Activated T-helper 2 cell treated with anti-CD3 and anti-CD28 coated beads, Interferon-gamma antibody, Interleukin-2, Interleukin-4, amounts not matched to agents 10 μg/mL and 5 μg/mL and 100 μg/mL, durations not matched to agents 14 hours and 24 hours and 36 hours (primary cell): ENCODE measurements at places on chromosomes 5 and 9.

DNA sequence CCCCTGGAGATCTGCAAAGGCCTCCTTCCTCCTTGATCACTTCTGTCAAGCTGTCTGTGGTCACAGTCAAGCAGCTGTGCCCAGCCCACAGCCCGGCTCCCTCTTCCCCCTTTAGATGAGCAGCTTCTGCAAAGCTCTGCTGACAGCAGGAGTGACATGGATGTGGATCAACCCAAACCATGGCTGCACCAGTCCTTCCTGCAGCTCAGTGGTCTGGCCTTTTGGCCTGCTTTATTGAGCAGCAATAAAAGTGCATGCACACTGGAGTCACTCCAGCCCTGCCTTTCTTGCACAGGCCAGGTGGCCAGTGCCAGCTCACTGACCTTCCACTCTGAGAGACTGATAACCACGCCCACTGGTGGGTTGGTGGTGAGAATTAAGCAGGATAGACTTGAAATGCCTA lies 91.3 kb upstream of the OTULINL start:
- no peak for DNase-seq

- DNase-seq = no peak
These were observed 44.1 kb upstream of the IL17B start for GRCh38 chr5:149423049-149423793.

GRCh38 chr5:1540166-1540565 lies 16.4 kb upstream of the LPCAT1 start:
- DNase-seq = no peak

DNA sequence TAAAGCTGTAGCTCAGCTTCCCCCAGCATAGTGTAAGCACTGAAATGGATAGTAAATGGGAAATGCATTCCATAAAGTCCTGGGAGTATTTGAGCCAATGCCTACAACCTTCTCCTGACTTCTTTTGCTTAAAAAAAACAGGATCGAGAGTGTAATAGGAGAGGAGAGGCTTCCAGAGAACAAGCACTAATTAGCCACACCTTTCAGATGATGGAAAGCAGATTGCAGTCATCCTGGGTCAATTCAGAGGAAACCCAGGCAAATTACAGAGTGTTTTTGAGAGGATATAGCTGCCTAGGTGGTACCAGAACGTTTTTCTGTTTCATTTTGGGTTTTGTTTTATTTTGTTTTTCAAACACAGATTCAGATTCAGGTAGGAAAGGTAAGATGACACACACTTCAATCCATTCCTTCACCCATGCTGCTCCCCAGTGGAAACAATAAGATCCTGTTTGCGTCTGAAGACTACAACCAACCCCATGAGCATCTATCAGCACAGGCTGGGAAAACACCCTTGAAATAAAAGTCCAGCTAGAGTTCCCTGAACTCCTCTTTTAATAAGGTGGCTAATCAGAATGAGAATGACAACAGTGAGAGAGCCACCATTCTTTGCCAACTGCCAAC lies 95.6 kb downstream of the RFK start:
- no peak for DNase-seq

GRCh38 chr5:36536616-36537005 lies 69.8 kb upstream of the SLC1A3 start:
- DNase-seq = no peak

GRCh38 chr5:6081727-6082210 lies 296.6 kb downstream of the MED10 start:
- no peak for DNase-seq

DNA sequence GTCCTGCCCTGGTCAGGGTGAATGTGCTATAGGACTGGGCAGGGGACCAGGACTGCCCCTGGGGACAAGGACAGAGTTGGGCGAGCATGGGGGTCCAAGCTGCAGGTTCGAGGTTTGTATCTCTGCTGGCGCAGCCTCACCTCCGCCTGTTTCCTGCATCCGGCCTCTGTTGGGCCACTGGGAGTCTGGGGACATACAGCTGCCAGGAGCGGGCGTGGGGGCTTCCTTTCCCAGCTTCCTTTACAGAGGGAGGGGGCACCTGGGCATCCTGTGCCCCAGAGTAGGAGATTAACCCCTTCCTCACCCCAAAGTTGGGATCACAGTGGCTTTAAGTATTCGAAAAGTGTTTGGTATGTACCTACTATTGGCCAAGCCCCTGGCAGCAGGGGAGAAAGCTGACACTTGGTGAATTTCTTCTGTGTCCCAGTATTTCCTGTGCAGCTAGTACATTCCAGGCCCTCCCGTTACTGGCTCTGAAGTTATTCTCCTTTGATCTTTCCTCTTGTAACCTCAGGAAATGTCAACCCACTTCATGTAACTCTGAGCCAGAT lies 19.0 kb downstream of the OLFML2A start:
- DNase-seq = no peak

GRCh38 chr5:110809006-110809405 lies 70.2 kb downstream of the SLC25A46 start:
- no peak for DNase-seq

GRCh38 chr5:76888733-76889300 lies 39.0 kb downstream of the S100Z start:
- DNase-seq = no peak

- no peak for DNase-seq
These were observed 190.4 kb upstream of the IER5L start for GRCh38 chr9:129368444-129368978.

DNA sequence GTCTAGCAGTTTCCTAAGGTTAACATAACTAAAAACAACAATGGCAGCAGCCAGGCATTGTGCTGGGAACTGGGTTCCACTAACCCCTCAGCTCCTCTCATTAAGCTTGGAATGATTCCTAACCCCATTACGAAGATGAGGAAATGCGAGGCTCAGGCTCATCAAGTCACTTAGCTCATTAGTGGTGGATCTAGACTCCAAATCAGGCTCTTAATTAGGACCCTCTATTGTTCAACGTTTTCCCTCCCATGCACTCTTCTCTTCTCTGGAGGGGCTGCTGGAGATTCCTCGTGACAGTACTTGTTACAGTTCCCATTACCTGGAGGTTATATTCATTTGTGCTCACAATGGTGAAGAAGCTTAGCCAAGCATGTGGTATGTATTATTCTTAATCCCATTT lies 6.5 kb downstream of the TAS2R1 start:
- no peak for DNase-seq

DNA sequence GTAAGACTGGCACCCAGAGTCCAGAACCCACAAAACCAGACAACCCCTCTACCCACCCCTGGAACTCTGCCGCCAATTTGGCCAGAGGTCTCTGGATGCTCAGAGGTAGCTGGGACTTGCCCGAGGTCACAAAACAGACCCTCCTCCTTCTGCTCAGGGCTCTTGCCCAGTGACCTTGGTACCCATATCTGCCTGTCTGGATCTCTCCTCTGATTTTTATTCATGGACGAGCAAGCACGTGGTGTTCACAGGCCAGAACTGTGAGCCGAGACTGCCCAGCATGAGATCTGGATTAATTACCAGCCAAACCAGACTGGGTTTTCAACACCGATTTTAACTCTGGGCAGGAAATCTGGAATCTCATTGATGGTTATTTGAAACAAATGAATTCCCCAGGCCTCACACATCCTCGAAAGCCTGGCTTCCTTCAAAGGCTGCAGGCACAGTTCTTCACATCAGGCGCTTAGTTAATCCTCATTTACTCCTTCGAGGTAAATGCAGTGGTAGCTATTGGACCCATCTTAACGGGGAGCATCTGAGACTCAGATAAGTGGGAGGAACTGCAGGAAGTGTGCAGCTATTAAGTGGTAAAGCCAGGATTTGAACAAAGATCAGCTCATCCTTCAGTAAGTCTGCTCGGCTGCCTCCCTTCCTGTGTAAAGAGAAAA lies 21.4 kb downstream of the COL27A1 start:
- no peak for DNase-seq

- no peak for DNase-seq
These were observed 34.8 kb upstream of the TTC23L start for GRCh38 chr5:34803974-34804732.

DNA sequence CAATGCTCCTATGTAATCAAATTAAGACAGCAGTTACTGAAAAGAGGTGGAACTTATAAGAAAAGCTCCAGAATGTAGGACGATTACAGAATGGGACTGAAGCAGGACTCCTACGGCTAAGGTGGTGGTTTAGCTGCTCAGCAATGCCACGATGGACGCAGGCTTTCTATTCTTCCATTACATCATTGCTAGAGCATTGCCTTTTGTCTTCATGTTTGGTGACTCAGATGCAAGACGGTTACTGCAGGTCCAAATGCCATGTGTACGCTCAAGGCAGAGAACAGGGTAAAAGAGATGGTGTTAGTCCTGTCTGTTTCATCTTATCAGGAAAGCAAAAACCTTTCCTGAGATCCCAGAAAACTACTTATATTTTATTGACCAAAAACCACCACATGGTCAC lies 255.1 kb downstream of the ZSWIM6 start:
- no peak for DNase-seq

DNA sequence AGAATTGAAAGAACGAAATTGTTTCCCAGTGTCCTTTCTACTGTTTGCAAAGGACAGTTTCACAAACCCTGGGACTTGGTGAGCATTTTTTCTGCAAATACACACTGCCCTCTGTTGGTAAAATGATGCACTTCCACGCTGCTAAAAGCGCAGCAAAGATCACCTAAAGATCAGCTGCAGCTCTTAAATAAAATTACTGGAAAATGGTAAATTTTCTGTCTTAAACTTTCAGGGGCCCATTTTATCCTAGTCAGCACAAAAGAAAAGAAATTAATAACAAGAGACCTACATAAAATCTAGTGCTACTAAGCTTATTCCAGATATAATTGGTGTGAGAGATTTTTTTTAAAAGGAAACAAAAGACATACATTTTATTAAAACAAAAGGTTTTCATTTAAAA lies 566.0 kb downstream of the CAAP1 start:
- DNase-seq = no peak

GRCh38 chr5:131224387-131225201 lies 39.3 kb upstream of the CDC42SE2 start:
- DNase-seq = no peak

GRCh38 chr9:79015951-79016350 lies 555.8 kb upstream of the TLE4 start:
- DNase-seq = no peak
